Liver (tissue), 10 donors: ENCODE measurements at places on chromosomes 7 and 10. TPM values are rescaled to one million over a fixed set of nuclear protein-coding genes. Genes with fewer than 3 reads are reported as not detected.

- no peak for DNase-seq
These were observed 171.9 kb downstream of the OTUD1 start for GRCh38 chr10:23610626-23611307.

DNA sequence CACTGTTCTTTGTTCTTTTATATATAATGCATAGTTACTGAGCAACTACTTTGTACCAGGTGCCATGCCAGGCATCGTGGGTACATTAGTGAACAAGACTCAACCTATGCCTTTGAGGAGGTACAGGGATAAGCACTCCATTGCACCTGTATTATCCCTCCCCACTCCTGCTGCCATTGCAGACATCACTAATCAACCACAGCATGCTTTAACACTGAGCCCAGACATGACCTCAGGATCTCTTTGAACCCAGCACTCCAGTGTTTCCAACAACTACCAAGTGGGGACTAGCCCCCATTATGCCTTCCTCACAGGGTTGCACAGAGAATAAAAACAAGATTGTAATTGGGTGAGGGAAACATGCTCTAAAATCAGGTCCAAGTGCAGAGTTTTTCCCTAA is 60.5 kb upstream of the COL13A1 start:
- DNase-seq: no peak

DNA sequence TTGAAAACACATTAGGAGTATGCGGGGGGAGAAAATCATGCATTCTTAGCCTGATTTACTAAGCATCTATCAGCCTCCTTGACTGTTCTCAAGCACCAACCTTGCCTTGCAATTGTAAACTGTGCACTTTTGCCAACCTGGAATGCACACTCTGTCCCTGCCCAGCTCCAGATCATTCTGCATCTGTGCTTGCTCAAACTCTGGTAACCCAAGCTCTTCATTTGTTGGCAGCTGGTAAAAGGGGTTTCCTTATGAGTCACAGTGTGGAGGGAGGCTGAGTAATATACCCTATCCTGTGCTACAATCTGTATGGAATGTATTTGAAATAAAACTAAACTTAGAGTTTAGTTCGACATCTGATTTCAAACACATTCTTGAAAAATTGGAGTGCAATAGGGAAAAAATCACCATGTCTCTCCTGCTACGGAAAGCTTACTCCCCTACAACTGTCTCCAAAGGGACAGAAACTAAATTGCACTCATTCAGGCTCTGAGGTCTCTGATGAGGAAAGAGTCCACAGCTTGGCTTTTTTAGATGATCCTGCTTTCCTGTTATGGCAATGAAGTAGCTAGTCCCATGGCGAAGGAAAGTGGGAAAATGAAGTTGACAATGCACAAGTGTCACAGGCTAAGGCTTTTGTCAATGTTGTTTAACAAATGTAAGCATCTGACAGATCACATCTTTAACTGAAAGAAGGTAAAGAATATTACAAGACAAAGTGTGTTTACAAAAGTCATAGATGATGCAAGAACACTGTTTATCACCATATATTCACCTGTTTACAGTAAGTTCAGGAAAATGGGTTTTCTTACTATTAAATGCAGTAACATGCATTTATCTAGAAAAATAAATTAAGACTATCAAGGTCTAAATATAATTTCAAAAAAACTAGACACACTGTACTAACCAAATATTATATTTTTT is 61.9 kb downstream of the TES start:
- no peak for DNase-seq

GRCh38 chr7:114082642-114083165 is 163.9 kb upstream of the PPP1R3A start:
- no peak for DNase-seq

GRCh38 chr7:110209884-110210283 is 881.0 kb upstream of the LRRN3 start:
- DNase-seq: no peak

GRCh38 chr10:101310529-101311184 is 43.3 kb upstream of the BTRC start:
- no peak for DNase-seq

GRCh38 chr10:10942441-10942840 is 75.2 kb upstream of the CELF2 start:
- no peak for DNase-seq

GRCh38 chr7:16067711-16068110 is 353.6 kb downstream of the CRPPA start:
- no peak for DNase-seq

- no peak for DNase-seq
These were observed 649.2 kb downstream of the SDK1 start for GRCh38 chr7:3950249-3950648.

GRCh38 chr7:140322759-140323158 is 75.6 kb downstream of the SLC37A3 start:
- DNase-seq: peak; percentile 66

GRCh38 chr10:47104151-47104605 is 192.9 kb downstream of the PTPN20 start:
- DNase-seq: no peak

Gene BICC1
- polyA plus RNA-seq: 3.7 TPM
